ENCODE measurements at places on chromosomes 13 and 19.
A peak's percentile ranks its signal among the peaks of the same experiment; 100 is the strongest.

GRCh38 chr13:75324413-75324940 lies 157.5 kb downstream of the TBC1D4 start:
- no peak for DNase-seq

DNA sequence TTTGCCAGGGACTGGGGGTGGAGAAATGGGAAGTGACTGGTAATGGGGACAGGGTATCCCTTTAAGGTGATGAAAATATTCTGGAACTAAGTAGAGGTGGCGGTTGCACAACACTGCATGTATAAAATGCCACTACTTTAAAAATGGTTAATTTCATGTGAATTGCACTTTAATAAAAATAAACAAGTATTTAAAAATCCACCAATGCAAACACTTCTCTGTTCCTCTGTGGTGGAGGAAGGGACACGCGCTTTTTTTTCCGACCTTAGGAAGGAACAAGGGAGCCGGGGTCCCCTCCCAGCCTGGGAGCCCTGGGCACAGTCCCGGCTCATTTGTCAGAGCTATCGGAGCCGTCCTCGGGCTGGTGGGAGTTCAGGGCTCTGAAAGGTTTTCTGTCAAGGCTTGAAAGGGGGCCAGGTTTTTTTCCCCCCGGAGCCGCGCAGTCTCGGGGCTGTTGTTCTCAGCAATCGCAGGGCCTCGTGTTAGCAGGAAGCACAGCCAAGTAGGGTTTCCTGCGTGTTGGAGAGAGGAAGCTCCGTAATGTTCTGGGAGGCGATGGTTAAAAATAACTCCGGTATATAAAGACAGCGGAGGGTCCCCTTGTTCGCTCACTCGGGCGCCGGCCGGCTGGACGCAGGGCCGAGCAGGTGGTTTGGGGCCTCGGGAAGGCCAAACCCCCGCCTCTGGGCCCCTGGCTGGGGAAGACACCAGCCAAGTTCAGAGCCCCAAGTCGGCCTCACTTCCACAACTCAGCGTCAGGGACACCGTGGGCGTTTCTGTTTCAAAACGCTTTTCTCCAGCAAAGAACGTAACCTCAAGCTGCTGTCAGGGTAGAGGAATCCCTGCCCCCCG lies 41.2 kb upstream of the KLF2 start:
- peak; percentile 39 for DNase-seq

- DNase-seq: peak; percentile 35
Measured at GRCh38 chr19:58562122-58563033, 4.0 kb upstream of the UBE2M start.

GRCh38 chr13:111916201-111916600 lies 150.7 kb upstream of the SOX1 start:
- no peak for DNase-seq

DNA sequence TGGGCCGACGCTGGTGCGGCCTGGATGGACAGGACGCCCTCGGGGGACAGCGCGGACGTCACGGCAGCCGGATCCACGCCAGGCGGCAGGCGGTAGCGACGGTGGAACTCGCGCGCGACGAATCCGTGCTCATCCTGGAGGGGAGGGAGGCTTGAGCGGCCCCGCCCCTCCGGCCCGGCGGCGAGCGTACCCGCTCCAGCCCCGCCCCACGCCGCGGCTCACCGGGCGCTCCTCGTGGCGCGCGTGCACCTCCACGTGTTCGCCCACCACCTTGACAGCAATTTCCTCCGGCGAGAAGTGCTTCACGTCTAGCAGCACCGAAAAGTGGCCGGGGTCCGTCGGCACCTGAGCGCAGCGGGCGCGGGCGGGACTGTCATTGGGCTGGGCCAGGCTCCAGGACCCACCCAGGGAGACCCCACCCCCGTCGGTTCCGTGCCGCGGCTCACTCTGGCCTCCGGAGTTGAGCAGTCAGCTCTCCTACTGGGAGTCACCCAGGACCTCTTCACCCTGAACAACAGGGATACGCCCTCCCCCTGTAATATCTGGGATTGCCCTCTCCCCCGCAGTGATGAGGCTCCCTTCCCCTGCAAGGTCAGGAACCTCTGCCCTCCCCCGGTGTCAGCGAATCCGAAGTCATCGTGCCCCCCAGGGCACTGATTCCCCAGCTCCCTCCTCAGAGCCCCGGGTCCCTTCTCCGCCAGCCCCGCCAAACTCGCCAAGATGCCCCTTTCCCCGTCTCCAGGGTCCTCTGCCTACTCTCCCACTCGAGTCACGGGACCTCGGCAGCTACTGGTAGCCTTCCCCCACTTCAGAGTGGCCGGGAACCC lies 1.1 kb downstream of the HSPB6 start:
- DNase-seq: no peak

- DNase-seq: peak; percentile 69
Measured at GRCh38 chr13:39779337-39780265, 124.1 kb downstream of the COG6 start.

- DNase-seq: no peak
Measured at GRCh38 chr19:15237759-15238638, 5.8 kb upstream of the EPHX3 start.

DNA sequence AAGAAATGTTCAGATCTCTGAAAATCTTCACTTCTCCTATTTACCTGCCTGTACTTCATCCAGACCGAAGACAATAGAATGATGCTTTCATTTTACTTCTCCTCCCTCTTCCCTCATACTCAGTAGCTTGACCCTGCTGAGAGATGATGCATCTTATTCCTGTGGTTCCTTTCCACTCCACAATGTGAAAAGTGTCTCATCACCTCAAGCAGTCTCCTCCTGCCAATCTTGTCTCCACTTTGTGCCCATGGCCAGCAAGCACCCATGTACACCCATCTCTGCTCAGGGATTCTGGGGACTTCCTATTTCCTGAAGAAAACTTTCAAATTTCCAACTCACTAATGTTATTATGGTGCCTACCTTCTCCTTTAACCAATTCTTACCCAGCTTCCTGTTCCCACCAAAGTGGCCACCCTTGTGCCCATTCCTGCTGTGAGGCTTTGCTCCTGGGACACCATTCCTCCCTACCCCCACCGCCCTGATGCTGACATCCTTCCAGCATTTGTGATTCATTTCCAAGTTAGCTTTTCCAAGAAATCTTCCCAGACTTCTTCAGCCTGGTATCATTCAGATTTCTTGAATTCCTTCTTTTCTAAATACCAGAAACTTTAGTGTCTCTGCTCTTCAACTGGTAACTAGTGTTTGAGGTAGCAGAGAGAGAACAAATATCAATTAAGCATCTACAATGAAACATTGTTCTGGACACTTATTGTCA lies 212.5 kb downstream of the POSTN start:
- no peak for DNase-seq

DNA sequence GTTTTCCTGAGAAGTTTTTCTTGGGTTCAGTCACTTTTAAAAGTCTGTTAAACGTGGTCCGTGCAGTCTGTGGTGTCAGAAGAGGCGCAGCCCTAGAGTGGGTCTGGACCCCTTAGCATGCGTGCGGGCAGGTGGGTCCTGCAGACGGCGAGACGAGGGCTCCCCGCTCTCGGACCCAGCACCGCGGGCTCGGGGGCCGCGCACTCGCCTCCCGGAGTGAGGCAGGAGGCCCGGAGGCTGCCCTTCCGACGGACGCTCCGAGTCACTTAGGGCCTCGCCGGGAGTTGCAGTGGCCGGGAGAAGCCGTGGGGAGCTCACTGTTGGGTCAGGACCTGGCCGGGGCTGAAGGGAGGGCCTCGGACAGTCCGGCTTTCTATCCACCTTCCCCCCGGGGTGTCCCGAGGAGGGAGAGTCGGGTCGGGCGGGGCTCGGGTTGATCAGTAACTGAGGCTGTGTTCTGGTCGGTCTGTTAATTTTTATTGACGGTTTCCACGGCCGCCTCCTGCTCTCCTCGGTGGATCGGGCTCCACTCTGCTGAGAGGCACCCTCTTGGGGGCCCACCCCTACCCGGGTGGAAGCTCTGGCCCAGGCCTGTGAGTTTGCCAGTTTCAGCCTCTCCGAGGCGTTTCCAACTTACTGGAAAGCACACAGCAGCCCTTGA lies 1.3 kb downstream of the PTBP1 start:
- no peak for DNase-seq

DNA sequence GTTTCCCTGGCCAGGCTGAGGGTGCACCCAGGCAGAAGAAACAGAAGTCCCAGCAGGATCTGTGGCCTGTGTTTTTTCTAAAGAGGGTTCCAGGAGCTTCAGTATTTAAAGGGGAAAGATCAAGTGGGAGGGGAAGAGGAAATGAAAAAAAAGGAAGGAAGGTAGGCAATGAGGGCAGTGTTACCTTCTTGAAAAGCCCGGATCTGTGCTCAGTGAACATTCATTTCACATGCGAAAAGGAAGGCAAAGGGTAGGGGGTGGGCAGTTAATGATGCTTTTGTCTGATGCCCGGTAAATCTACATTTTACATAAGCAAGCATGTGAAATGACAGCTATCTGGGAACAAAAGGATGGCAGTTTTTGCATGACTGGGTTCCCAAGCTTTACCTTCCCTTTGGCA lies 326.2 kb downstream of the UQCRFS1 start:
- DNase-seq: no peak

- peak; percentile 16 for DNase-seq
Measured at GRCh38 chr19:9295411-9295849, 14.2 kb downstream of the ZNF699 start.

GRCh38 chr13:79525064-79525857 lies 44.3 kb downstream of the NDFIP2 start:
- peak; percentile 49 for DNase-seq

GRCh38 chr19:55027472-55028337 lies 10.4 kb downstream of the GP6 start:
- no peak for DNase-seq

DNA sequence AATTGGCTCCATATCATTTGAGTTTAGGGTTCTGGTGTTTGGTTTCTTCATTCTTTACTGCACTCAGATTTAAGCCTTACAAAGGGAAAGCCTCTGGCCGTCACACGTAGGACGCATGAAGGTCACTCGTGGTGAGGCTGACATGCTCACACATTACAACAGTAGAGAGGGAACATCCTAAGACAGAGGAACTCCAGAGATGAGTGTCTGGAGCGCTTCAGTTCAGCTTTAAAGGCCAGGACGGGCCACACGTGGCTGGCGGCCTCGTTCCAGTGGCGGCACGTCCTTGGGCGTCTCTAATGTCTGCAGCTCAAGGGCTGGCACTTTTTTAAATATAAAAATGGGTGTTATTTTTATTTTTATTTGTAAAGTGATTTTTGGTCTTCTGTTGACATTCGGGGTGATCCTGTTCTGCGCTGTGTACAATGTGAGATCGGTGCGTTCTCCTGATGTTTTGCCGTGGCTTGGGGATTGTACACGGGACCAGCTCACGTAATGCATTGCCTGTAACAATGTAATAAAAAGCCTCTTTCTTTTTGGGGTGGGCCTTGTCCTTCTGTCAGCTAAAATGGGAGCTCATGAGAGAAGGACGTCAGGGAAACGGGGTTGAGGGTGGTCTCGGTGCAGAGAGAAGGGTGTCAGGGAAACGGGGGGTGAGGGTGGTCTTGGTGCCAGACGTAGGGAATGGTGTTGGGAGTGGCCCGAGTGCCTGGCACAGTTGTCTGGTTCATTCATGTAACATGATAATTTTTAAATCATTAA lies 26.0 kb downstream of the LAMP1 start:
- no peak for DNase-seq

GRCh38 chr19:18762125-18763023 lies 28.7 kb downstream of the COMP start:
- peak; percentile 44 for DNase-seq

Measured in RPMI7951 (cell line).